Mesothelial cell of epicardium (in vitro differentiated cells): ENCODE measurements at places on chromosomes 2 and 18.

DNA sequence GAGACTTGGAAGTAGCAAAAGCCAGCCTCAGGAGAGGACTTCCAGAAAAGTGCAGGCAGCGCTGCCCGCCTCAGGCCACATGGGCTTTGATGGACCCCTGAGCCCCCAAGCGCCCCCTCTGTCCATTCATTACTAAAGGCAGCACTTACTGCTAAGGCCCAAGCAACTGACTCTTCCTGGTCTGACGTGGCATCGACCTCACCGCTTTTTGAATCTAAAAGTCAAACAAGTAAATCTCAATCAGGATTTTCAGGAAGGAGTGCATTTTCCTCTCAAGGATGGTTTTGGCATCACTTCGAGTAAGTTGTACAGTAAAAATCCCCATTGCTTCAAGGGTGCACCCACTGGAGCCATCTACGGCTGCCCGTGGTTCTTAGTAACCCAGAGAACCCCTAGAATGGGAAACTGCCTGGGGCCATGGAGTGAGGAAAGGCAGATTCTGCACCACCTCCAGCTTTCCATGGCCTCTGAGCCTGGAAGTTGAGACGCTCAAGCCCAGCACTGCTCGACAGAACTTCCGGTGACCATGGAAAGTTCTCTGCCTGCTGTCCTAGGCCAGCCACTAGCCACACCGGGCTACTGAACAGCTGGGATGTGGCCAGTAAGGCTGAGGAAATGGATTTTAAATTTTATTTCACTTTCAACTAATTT, 7.0 kb downstream of the HJURP start:
- DNase-seq: no peak

DNA sequence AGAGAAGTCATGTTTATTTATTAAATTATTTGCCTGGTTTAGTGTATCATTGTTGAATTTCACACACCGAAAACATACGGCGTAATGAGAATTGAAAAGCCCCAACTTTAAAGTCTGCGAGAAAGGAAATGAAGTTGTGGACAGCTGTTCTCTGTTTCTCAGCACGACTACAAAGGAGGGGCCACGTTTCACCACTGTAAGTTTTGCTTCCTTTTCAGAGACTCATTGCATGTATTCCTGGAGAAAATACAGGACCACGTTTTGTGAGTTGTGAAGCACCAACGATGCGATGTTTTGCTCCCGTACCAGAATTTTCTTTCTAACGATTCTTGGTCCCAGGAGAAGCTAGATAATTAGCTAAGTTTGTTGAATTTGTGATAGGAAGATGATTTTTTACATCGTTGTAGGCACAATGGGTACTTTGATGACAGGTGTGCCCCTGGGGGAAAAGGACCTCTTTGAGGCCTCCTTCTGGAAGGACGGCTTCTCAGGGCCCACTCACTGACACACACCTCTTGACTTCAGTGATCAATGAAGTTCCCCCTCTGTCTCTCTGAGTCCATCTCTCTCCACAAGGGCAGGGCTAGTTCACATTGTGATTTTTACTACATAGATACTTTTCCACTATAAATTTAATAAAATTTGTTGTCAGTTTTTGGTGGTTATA, 23.7 kb upstream of the ACKR3 start:
- no peak for DNase-seq

DNA sequence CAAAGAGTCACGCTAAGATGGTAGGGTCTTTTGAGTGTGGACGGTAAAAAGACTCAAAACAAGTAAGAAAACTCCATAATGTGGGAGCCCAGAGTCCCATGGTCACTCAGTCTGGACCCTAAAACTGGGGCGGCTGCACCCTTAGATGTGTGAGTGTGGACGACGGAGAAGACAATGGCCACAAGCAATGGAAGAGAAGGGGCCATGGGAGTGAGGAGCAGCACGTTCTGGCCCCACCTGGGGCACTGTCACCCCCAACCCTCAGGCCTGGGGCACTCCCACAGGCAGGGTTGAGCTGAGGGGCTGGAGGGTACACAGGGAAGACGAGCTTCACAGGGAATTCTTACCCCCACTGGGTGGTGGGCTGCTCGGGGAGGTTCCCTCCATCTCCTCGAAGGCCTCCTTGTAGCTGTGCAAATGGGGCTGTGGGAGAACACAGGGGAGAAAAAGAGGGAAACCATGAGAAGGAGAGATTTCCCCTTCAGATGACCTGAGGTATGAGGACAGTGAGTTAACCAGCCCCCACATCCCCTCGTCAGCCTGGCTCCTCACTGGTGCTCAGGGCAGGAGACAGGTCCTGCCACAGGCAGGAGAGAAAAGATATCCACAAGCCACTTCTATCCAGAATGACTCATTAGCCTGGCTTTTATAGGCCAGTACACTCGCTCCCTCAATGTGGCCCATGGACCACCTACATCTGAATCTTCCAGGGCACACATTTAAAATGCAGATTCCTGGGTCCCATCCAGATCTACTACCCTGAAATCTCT, 167.9 kb downstream of the TNS1 start:
- DNase-seq: no peak

- DNase-seq: no peak
Measured at GRCh38 chr18:74595431-74595830, 2.2 kb upstream of the ZNF407 start.

GRCh38 chr2:236252602-236253001, 11.6 kb downstream of the ASB18 start:
- no peak for DNase-seq

DNA sequence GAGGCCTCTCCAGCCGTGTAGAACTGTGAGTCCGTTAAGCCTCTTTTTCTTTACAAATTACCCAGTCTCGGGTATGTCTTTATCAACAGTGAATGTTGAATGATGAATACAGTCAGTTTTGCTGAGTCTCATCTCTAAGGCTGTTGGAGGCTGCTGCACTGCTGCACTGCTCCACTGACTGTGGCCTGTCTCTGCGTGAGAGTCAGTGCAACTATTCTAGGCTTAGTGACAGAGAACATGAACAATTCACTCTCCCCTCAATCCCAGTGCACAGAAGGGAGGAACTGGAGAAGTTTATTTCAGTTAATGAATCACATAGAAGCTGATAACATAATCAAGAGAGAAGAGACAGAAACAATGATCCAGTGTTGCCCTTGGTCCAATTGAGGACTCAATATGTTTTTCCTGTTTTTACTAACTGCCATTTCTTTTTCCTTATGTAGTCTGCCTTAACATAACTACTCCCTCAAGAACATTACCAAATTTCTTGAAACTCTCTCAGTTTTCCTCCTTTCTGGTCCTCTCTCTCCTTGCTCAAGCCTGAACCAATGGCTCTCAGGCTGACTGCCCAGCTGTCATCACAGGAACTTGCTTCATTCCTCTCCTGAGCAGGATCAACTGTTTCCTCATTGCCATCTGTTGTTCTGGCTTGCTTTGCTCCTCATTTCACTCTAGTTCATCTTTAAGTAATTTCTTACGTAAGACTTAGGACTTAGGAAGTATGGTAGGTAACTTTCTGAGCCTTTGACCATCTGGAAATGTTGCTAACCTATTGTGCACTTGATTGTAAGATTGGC, 483.2 kb downstream of the METTL4 start:
- no peak for DNase-seq

GRCh38 chr2:131056932-131057287, 36.4 kb downstream of the FAM168B start:
- no peak for DNase-seq

GRCh38 chr2:206256706-206257205, 17.7 kb upstream of the ZDBF2 start:
- DNase-seq: no peak

- DNase-seq: no peak
Measured at GRCh38 chr2:138123741-138124140, 159.5 kb downstream of the HNMT start.

GRCh38 chr18:48852292-48852691, 98.5 kb downstream of the SMAD7 start:
- no peak for DNase-seq

DNA sequence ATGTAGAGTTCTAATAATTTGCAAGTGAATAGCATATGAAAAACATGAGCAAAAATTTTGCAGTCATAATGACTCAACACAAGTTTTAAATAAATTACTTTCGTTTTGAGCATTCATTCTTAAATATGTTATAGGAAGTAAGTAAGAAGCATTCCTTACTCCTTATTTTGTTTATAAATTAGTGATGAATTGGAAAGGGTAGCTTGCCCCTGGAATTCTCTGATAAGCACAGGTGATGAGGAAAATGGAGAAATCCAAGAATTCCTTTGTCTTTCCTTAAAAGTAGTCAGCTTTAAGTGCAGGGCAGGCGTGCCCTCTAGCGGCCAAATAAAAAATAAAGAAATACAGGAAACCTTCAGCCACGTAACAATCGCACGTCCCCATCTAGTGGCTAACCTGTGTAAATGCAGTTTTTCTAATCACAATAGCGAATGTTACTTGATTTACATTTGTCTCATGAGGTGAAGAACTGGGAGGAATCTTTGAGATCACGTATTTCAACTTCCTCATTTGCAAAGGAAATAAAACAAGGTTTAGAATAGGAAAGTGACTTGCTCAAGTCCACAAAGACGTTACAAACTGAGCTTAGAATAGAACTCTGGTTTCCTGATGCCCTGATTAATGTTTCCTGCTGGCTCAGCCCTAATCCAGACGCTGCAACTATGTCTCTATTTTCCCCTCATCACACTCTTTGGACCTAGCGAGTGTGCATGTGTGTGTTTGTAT, 47.2 kb upstream of the ZNG1B start:
- no peak for DNase-seq

DNA sequence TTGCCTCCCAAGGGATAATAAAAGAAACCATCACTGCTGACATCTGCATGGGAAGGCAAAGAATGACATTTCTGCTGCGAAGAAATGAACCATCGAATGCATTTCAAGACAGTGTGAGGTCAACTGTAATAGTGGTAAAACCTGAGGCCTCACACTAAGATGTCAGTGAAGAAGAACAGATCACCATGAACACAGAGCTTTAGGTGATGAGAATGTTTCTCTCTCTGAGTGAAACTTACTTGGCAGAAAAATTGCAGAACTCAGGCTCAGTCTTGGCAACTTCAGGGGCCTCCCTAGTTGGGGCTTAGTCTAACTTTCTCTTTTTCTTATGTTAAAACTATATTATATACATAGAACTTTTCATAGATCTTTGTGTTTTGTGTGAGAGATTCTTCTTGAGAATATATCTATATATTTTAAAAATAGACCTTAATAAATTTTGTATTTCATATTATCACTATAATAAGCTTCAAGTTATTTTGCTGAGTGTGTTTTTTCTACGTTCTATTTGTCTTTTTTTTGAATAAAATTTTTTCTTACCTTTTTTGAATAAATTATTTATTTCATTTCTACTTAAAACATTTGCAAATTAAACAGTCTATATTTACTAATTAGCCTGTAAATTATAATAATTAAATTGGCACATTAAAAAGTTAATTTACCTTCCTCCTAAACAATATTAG, 427.5 kb upstream of the TRIB2 start:
- DNase-seq: no peak
